ENCODE measurements at places on chromosomes 6 and 20. TPM values are rescaled to one million over a fixed set of nuclear protein-coding genes. Genes with fewer than 3 reads are reported as not detected.

- no peak for DNase-seq
Measured at GRCh38 chr6:126351960-126352359, 12.0 kb downstream of the CENPW start.

- DNase-seq, result no peak
Measured at GRCh38 chr20:50536333-50536732, 26.1 kb downstream of the PTPN1 start.

TRIM39 gene
- 13.6 TPM for total RNA-seq

SLC26A8 gene
- total RNA-seq, result not detected

GRCh38 chr6:125151700-125152099 lies 1.9 kb upstream of the TPD52L1 start:
- DNase-seq, result no peak

PKHD1 gene
- total RNA-seq, result 0.08 TPM

DNA sequence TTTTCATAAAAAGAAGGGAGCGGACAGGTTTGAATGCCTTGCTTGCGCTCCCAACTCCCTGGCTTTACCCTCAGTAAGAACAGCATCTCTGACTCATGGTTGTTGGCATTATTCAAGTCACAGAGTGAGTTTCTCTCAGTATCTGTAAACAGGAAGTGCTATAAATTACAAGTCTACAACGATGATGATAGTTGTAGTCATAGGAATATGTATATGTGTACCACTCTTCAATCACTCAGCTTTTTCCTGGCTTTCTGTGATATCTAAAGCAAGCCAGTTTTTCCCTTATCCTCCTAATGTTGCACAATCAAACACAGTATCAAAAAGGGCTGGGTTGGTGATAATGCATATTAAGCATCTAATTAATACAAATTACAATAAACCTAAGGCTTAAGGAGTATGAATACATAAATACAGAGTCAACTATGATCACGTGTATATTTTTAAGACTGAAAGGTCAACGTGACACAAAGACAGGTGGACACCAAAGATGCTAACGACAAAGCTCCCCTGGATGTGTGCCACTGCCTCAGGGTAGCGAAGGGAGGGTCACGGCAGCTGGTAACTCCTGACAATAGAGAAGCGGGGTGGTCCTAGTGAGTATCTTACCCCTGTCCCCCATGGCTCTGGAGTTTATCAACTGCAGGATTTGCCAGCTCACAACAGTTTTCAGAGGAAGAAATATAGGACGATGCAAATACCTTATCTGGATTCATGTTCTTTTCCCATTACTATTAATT lies 202.8 kb downstream of the BTBD9 start:
- DNase-seq, result no peak

DNA sequence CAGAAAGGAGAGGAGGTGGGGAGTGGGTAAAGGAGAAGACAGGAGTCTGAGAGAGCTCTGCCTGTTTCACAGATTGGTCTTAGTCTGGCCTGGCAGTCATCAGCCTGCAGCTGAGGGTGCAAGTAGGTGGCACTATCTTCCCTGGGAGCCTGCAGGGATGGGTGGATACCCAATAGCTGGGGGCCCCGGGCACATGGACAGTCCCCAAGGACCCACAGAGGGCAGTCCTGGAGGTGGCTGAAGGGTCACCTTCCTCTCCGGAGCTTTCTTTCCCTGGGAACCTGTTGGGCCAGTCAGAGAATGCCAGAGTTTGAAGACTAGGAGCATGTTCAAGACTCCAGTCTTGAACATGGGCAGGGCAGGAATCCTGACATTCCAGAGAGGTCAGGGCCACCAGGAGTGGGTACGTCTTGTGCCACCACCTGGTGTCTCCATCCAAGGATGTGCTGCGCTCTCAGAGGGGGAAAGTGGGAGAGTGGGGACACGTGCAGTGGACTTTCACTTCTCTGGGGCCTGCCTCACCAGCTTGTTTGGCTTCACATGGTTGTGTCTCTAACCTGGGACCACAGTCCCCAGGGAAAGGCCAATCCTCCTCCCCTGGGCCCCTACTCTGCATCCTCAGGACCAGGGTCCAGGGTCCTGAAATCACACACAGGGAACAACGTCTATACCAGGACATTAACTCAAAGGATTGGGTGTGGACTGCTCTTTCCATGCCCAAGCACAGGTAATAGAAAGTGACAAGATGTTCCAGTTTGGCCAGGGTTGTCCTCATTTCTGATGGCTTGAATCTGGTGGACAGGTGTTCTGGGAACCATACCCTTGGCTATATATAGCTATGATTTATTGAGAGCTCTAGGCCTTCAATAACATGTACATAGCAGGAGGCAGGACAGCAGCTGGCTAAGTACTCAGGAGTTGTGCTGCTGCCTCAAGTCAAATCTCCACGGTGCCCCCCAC lies 18.0 kb downstream of the AARS2 start:
- DNase-seq, result no peak

- DNase-seq, result no peak
Measured at GRCh38 chr20:23059001-23059400, 9.5 kb upstream of the THBD start.

DNA sequence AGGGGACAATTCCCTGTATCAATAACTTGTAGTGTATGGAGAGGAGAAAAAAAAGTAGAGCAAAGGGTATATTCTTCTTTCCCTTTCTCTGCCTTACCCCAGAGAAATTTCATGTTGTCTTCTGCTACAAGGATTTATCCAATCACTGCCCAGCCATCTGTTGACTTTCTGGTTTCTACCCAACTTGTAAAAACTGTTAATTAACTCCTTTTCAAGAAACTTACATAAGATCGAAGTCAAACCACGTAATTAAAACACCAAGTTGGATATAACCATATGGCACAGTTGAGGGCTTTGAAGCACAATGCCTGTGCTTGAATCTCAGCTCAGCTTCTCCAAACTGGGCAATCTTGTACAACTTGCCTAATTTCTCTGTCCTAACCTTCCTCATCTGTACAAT lies 99.5 kb downstream of the MAN1A1 start:
- DNase-seq, result no peak

- no peak for DNase-seq
Measured at GRCh38 chr20:11727708-11728107, 190.0 kb upstream of the BTBD3 start.

DNA sequence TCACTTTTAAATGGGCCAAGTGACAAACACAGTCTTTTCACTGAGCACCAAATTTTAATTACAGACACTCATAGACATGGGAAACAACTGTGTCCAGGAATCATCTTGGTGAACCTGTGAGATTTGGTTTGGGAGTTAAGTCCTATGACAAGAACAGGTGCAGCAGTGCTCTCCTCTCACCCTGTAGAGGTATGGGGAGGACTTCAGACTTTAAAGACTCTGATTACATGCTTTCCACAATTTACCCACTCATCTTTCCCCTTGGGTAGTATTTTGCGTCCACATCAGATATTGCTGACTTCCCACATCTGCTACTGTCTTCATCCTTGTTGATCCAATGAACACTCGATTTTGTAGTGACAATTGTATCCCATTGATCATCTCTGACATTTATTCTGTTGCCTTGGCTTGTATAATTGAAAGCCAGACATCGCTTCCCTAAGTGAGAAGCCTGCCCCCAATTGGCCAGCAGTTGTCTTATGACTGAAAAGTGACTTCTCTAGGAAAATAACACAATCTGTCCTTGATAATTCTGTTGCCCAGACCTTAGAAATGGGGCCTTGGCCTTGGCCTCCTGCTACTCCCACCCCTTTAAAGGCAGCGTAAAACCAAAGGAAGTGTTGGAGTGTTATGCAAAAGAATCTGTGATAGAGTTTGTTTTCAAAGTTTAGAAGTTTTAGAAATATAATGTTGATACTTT lies 40.0 kb downstream of the TXLNB start:
- no peak for DNase-seq

MED20 gene
- total RNA-seq, result 25.4 TPM

GSTA2 gene
- total RNA-seq, result not detected
